ENCODE measurements at places on chromosomes 5 and 9.

DNA sequence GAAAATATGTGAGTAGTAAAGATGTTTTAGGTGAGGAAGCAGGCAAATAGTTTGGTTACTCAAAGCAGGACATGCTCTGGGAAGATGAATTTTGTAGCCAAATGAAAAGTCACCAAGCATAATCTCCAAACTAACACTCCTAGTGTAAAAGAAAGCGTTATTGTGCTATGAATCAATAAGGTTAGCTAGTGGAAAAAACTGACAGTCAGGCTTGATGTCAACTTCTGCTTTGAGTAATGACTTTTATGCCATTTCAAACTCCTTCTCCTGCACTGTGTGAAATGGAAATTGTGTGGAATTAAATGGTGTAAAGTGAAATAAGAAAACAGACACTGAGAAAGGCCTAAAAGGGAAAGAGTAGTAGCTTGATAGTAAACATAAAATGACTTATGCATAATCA, 637.2 kb upstream of the DMAC1 start:
- DNase-seq = peak; percentile 74

DNA sequence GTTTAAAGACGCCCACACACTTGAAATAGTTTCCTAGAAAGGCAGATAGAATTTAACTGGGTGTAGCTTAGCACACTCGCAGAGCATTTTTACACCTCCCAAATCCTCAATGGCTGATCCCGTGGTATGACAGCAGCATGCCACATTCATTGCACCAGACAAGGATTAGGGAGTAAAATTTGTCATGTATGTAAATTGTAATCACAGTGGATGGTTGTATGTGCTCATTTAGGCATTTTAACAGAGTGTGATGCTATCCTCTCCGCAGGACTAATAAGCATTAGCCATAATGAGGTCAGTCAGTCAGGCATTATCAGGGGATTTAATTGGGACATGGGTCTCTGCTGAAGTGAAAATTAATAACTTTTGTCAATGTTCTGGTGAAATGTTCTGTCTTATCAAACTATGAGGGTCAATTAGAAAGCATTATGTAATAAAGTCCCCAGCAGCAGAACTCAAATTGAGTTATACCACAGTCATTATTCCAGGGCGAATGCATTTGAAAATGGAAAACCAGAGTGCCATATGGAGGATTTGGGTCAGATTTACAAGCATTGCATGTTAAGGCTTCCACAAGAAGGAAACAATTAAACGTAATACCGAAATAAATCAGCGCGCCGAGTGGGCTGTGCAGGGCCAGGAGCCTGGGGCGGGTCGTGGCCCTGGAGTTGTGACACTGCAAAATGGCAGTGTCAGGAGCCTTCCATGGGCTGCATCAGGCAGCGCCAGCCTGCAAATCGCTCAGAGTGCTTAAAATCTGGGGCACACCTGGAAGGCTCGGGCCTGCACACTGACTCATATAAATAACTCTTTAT, 602.2 kb downstream of the BNC2 start:
- no peak for DNase-seq

- DNase-seq = peak; percentile 34
Measured at GRCh38 chr9:33164138-33164809, 2.9 kb downstream of the B4GALT1 start.

DNA sequence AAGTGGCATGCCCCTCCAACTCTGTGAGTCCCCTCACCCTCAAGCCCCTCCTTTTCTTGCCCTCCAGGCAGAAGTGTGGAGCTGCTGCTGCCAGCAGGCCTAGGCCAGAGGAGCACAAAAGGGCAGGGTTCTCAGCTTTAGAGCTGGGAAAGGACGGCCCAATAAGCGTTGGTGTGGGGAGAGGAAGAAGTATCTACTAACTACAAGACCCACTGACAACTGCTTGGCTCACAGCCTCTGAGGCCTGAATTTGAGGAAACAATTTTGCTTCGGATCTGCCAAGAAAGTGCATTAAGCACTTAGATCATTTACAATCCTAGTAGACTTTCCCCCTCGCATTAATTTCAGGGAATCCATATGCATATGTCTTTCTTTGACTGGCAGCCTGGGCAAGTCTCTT, 179.4 kb downstream of the SNX18 start:
- DNase-seq = no peak

GRCh38 chr5:121399879-121400278, 451.8 kb upstream of the FTMT start:
- peak; percentile 0 for DNase-seq

GRCh38 chr5:149257889-149258705, 13.6 kb upstream of the AFAP1L1 start:
- DNase-seq = no peak

DNA sequence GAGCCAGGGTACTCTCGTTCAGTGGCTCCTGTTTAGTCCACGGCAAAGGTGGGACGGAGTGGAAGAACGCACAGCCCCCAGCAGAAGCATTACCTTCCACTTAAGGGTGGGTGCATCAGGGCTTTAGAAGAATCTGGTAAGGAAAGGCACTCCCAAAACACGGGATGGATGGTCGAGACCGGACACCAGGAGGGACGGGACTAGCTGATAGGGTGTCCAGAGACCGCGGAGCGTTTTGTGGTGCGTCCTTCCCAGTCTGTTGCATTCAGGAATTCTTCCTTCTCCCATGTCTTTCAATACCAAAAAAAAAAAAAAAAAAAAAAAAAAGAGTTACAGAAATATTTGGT, 545 bp upstream of the CTSV start:
- DNase-seq = no peak

DNA sequence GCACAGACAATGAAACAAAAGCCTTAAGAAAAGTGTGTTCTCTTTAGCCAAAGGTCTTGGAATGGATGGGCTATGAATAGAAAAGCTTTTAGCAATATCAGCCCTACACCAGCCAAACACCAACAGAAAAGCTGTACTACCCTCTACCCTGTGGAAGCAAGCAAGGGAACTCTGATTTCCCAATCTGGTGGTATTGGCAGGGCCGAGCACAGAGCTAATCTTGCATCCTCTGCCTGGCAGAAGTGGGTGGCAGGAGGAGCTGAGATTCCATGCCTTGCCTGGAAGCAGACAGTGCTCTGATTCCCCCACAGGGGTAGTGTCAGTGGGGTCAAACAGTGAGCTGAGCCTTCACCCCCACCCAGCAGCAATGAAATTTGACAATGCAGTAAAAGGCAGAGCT, 29.6 kb upstream of the ZNF782 start:
- DNase-seq = no peak

DNA sequence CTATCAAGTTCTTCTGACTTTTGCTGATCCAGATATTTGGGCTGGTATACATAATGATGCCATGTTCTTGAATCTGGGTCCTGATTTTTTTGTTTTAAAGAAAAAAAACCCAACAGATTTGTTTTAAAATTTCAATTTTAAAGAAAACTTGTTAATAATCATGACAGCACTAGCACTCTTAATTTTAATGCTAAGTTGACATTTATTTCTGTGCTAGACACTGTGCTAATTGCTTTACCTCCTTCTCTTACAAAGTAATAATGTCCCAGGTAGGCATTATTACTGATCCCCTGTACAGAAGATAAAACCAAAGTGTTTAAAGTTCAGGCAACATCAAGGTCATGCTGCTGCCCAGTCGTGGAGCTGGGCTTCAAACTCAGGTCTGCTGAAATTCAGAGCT, 101.9 kb downstream of the ZNF608 start:
- no peak for DNase-seq

- DNase-seq = no peak
Measured at GRCh38 chr5:81906086-81906485, 65.7 kb upstream of the ATG10 start.

GRCh38 chr5:150303660-150304386, 1.1 kb upstream of the ARSI start:
- no peak for DNase-seq

DNA sequence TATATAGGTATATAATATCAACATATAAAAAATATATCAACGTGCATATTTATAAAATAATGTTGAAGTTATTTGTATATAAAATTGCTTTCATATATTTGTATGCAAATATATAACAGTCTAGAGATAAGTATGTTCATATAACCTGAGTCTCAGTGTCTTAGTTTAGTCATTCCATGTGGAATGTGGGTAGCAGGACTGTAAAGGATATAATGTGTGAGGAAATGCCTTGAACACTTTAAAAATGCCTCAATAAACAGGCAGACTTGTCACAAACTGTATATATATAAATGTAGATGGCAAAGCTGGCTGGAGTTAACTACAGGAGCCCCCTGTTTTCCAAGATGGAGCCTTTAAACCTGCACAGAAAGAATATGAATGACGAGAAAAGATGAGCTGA, 48.4 kb downstream of the CCDC125 start:
- DNase-seq = no peak

All from activated CD4-positive, alpha-beta T cell treated with anti-CD3 and anti-CD28 coated beads, Interleukin-10, Interleukin-2, amounts not matched to agents 100 ng/mL and 50 ng/mL, durations not matched to agents 16 hours and 8 hours (primary cell).